Effector CD4-positive, alpha-beta T cell (primary cell): ENCODE measurements at places on chromosomes 1 and 21.

- DNase-seq = peak; percentile 43
Observed at GRCh38 chr1:18955441-18956192, 859 bp downstream of the IFFO2 start.

DNA sequence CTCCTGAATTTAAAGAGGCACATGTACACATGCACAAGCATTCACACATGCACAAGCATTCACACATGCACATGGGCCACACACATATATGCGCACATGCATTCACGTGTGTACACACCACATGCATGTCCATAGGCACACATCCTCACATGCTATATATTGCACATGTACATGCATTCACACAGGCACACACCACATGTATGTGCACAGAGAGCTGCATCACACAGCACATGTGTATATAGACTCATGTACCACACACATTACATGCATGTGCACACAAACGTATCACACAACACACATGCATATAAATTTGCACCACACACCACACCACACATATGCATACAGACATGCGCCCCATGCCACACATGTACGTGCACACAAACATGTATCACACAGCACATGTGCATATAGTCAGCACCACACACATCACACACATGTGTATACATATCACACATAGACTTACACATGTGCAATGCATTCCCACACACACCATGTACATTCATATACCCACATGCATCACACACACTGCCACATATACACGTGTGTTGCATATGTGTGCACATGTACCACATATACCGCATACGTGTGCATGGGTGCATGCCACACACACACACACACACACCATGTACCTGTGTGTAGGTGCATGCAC, 54.6 kb upstream of the COL18A1 start:
- DNase-seq = no peak

- no peak for DNase-seq
Observed at GRCh38 chr1:3763351-3764125, 9.0 kb upstream of the SMIM1 start.

GRCh38 chr1:218679391-218679790, 334.3 kb downstream of the TGFB2 start:
- DNase-seq = no peak

GRCh38 chr1:167808104-167808503, 86.3 kb downstream of the MPZL1 start:
- no peak for DNase-seq
